Stimulated activated naive CD4-positive, alpha-beta T cell (primary cell): ENCODE measurements at places on chromosomes 13 and 19.

DNA sequence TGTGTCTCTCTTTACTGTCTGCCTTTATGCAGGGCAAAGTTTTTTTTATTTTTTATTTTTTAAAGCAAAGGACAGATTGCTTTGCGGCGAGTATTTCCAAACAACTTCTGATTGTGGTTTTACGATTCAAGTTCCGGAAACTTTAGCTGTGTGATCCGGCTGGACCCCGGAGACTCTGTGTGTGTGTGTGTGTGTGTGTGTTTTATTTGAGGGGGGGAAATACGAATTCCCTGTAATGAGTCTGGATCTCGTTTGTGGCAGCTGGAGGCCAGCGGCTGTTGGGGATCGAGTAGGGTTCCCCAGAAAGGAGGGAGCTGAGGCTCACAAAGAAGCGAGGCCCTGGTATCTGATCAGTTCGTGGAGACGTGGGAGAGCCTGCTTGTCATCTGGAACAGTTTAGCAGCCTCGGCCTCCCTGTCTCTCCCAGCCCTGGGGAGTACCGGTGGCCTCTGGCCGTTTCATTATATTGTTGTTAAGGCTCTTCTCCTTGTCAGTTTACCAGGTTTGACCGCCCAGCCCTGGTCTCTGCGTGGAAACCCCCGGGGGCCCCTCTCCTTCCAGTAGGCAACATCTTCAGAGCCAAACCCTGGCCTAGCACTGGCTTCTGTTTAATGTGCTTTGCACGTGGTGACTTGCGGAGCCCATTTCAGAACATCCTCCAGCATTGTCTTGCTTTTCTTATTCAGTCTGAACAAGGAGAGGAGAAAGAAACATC is 1.3 kb downstream of the FARP1 start:
- DNase-seq: no peak

- DNase-seq: no peak
These were observed 37.6 kb upstream of the FLT1 start for GRCh38 chr13:28532388-28533124.

DNA sequence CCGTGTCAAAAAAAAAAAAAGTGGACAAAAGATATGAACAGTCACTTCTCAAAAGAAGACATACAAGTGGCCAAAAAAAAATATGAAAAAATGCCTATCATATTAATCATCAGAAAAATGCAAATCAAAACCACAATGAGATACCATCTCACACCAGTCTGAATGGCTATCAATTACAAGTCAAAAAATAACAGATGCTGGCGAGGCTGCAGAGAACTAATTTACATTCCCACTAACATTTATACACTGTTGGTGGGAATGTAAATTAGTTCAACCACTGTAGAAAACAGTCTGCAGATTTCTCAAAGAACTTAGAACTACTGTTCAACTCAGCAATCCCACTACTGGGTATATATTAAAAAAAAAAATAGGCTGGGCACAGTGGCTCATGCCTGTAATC is 26.5 kb upstream of the FOXO1 start:
- no peak for DNase-seq

DNA sequence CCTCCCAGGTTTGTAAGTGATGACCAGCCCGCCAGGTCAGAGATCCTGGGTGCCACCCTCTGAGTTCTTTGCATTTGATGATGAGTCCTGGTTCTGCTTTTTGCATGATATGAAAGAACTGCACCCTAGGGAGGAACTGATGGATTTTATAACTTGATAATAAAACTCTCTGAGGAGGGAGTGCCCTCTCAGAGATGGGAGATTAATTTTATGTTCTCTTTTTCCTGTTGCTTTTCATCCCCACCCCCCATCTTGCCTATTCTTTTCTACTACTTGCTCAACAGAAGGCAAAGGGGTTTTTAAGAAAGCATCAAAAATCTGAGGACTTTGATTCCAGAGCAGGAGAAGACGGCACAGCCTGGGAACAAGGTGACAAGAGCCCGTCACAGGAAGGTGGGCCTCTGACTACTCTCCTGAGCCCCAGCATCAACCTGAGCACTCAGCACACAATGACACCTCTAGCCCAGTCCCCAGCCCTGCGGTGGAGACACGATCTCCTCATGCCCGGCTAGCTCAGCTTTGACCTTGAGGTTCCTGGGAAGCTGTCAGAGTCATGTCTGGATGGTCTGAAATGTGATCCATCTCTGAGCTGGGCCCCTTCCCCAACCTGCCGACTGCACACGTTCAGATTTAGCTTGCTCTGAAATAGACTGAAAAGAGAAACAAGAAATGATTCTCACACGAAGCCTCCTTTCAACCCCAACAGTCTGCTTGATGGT is 69.1 kb downstream of the SIAH3 start:
- no peak for DNase-seq

DNA sequence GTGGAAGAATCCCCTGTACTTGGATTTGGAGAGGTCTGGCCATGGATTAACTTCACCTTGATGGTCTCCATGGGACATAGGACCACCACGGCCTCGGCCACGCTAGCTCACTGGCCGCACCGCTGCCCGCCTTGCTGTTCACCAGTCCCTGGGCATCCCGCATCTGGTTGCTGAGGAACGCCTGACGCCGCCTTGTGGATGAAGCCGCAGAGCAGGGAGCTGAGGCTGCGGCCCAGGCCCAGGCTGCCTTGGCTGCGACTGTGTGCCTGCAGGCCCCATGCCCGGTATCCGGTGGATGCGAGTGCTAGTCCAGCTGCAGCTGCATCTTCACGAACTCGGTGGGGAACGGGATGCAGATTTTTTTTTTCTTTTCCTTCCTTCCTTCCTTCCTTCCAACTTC is 1407.1 kb downstream of the UQCRFS1 start:
- no peak for DNase-seq

GRCh38 chr13:113305208-113305607 is 8.2 kb downstream of the LAMP1 start:
- no peak for DNase-seq

DNA sequence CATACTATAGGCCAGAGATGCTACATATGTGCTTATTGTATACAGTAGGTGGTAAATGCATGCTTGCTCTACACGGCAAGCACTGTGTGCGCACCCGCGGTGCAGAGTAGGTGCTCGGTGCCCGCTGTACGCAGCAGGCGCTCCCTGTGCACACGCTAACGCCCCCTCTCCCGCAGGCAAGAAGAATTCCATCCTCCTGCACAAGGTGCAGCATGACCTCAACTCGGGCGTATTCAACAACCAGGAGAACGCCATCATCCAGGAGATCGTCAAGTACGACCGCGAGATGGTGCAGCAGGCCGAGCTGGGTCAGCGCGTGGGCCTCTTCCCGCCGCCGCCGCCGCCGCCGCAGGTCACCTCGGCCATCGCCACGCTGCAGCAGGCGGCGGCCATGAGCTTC is 17.7 kb downstream of the POLRMT start:
- DNase-seq: no peak

DNA sequence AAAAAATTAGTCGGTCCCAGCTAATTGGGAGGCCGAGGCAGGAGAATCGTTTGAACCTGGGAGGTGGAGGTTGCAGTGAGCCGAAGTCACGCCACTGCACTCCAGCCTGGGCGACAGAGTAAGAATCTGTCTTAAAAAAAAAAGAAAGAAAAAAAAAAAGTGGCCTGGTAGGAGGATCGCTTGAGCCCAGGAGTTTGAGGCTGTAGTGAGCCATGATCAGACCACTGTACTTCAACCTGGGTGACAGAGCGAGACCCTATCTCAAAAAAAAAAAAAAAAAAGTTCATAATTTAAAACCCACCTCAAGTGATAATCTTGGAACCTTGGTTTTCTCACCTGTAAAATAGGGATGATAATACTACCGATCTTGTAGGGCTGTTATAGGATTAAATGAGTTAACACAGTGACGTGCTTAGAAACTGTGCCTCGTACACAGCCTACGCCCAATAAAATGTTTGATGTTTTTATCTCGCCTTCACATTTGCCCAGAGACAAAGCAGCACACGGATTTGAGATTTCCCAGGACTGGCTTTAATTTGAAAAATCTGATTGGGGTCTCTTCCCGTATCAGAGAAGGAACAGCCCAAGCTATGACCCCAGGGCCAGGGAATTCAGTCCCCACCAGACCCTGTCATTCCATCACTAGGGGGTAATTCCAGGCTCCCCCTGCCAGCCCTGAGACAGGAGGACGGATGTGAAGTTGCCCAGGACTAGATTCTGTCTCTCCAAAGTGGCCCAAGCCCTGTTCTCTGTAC is 3.6 kb downstream of the SERTAD1 start:
- peak; percentile 38 for DNase-seq

DNA sequence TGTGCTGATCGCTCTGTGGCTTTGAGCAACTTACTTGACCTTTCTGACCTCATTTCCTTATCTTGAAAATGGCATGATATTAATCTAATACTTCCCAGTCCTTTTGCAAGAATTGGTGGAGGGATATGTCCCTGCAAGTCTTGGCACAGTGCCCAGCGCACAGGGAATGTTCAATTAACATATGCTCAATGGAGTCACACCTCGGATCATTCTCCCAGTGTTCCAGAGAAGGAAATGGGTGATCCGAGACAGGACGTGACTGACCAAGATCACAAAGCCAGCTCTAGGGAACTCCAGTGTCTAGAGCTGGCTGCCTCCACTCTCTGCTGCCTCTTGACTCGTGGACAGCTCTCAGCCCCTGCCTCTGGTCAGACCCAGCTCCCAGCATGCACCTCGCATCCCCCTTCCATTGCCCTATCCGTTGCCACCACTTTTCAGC is 3.6 kb downstream of the CDC42EP5 start:
- no peak for DNase-seq

DNA sequence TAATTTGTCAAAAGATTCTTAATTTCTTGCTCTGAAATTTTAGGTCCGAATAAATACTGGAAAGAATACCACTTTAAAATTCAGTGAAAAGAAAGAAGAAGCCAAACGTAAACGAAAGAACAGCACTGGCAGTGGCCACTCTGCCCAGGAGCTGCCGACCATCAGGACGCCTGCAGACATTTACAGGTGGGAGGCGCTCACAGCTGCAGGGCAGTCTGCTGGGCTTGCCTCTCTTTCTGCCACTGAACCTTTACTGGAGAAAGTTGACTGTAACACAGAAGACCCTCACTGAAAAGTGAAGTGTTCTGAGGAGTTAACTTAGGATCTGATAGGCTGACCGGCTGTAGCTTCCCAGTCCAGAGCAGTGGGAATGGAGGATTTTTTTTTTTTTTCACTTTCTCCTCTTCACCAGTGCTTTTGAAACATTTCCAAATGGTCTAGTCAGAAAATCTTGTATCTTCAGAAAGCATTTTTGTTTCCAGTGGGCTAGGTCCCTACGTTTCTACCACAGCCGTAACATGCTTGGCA is 69.1 kb downstream of the URI1 start:
- no peak for DNase-seq

DNA sequence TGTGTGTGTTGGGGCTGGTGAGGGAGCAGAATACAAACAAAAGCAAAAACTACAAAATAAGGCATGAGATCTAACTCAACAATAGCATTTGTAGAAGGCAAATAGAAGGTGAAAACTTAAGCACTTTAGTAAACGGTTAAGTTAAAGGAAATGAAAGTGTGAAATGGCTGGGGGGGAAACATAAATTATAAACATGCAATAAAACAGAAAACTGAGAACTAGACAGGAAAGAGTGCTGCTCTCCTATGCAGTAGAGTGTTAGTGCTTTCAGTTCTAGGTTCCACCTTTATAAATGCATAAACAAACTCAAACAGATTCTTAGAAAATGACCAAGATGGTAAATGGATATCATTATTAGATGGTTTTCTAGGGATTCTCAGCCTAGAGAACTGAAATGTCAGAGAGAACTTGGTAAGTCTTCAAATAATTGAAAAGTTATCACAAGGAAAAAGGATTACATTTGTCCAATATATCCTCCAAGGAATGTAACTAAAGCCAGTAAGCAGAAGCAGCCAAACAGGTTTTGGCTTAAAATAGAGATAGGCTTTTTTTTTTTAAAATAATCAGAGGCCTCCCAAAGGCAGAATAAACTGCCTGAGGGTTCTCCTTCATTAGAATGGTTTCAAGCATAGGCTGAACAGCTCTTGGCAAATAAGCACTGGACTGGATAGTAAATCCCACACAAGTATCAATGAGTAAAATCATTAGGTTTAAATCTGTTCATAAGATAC is 23.3 kb downstream of the RBM26 start:
- no peak for DNase-seq

- no peak for DNase-seq
These were observed 1.5 kb upstream of the UPF3A start for GRCh38 chr13:114279758-114280355.

- no peak for DNase-seq
These were observed 1215.7 kb upstream of the SLC10A2 start for GRCh38 chr13:104281910-104282309.

- DNase-seq: peak; percentile 8
These were observed 19.2 kb upstream of the UQCR11 start for GRCh38 chr19:1624458-1624857.

GRCh38 chr13:30580852-30581502 is 36.7 kb upstream of the USPL1 start:
- DNase-seq: no peak

DNA sequence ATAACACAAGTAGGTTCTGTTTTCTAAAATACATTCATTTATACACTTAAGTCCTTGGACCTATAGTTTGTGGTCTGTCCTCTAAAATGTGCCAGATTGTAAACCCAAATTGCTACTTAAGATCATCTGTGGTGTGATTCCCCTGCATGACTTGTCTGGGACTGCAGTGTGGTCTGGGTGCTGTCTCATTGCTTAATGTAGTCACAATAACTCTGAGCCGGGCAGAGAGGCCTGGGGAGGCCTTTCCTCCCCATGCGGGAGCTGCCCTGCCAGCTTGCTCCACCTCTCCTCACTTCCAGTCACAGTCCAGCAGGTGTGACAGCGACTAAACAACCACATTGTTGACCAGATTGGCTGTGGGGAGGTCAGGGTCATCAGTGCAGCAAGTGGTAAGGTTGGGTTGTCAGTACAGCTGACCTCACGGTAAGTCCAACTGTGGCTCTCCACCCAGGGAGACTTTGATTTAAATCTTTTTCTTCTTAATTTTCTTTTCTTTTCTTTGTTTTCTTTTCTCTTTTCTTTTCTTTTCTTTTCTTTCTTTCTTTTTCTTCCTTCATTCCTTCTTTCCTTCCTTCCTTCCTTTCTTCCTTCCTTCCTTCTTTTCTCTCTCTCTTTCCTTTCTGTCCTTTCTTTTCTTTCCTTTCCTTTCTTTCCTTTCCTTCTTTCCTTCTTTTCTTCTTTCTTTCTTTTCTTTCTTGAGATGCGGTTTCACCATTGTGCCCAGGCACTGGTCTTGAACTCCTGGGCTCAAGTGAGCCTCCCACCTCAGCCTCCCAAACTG is 4.4 kb upstream of the TUBA3C start:
- no peak for DNase-seq

- no peak for DNase-seq
These were observed 265.3 kb upstream of the STARD13 start for GRCh38 chr13:33550885-33551284.

- peak; percentile 33 for DNase-seq
These were observed 9.7 kb downstream of the EFNA2 start for GRCh38 chr19:1295169-1296012.
